ENCODE measurements at places on chromosomes 11 and 22.

DNA sequence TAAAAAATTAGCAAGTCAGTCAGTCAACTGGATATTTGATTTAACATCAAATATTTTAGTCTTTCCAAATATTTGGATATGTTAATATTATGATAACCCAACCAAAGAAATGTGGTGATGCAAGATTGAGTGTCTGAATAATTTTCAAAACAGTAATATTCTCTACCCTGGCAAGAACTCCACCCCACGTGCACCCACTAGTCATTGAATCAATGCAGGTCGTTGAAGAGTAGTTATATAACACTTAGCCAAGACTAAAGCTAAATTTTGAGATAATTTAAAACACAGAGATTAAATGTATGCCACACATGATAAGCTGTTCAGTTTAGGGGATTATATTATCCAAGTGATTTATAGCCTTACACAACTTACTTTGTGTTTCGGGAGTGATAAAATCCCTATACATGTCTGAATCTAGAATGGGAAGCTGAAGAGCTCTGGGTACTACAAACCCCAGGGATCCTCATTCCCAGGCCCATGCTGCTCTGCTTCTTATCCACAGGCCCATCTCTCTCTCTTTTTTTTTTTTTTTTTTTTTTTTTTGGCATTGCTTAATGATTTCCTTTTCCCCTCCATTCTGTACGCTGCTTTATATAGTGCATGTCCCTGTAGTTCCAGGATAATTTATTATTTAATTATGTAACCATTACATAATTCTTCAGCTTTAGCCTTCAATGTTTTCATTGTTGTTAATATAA lies 392.9 kb downstream of the NTM start:
- no peak for DNase-seq

DNA sequence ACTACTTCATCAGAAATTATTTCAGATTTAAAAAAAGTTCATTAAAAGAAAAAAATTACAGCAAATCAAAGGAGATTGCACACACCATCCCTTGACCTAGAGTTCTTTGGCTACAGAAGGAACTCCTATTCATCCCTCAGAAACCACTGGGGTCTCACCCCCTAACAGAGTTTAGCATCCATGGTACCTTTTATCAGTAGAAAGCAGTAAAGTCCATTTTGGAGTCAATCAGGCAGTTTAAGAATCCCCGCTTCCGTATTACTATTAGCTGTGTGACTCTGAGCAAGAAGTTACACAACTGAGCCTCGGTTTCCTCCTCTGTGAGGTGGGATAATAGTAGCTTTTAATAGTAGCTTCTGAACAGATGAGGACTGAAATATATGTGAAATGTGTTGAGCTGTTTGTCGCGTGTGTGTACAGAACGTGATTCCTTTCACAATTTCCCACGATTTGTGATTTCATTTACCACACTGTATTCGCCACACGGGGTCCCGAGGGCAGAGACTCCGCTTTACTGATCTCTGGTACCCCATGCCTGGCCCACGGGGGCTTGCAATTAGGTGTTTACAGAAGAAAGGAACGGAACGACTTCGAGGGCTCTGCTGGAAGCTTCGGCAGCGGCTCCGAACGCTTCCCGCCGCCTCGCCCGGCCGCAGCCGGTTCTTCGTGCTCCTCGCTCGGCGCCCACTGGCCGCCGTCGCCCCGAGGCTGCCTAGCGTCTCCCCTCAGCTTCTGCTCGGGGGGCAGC lies 72.5 kb upstream of the ZBED5 start:
- peak; percentile 39 for DNase-seq

- no peak for DNase-seq
Measured at GRCh38 chr11:132062031-132062430, 691.6 kb downstream of the NTM start.

GRCh38 chr22:42360348-42360747 lies 71.9 kb downstream of the NFAM1 start:
- DNase-seq, result no peak

- no peak for DNase-seq
Measured at GRCh38 chr22:29205594-29206371, at the start of gene EMID1. Gene EMID1, plus strand, starts transcription at chr22:29205896. Its CDS starts 143 bp downstream, at chr22:29206039.

GRCh38 chr11:60307507-60308195 lies 19.4 kb upstream of the MS4A6E start:
- DNase-seq, result peak; percentile 64

- peak; percentile 92 for DNase-seq
Measured at GRCh38 chr11:34051349-34052035, at the start of gene CAPRIN1. Gene CAPRIN1, plus strand, starts transcription at chr11:34051731. Its CDS starts 690 bp downstream, at chr11:34052421.

DNA sequence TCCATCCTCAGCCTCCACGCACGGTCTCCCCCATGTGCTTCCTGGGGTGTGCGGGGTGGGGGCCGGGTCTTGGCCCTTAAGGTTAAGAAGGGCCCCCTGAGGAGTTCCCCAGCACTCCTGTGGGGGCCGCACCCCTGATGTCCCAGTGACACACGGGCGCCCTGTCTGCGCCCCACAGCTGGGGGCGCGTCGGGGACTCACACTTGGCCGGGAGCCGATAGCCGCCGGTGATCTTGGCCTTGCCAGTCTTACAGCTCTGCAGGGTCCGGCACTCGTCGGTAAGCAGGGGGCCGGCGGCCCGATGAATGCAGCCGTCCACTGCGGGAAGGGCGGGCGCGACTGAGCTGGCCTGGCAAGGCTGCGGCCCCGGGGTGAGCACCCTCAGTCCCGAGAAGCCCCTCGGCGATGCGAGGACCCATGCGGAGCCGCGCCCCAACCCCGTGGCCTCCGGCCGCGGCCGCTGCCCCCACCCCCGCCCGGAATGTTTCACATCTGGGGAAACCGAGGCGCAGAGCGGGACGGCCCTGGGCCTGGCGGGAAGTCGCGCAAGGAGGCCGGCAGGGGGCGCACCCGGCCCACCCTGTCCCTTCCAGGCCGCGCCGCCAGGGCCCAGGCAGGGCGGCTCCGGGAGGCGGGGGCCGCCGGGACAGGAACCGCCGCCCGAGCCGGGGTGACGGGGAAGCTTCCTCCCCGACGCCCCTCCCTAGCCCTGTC lies 13.9 kb downstream of the OTUB1 start:
- peak; percentile 75 for DNase-seq

DNA sequence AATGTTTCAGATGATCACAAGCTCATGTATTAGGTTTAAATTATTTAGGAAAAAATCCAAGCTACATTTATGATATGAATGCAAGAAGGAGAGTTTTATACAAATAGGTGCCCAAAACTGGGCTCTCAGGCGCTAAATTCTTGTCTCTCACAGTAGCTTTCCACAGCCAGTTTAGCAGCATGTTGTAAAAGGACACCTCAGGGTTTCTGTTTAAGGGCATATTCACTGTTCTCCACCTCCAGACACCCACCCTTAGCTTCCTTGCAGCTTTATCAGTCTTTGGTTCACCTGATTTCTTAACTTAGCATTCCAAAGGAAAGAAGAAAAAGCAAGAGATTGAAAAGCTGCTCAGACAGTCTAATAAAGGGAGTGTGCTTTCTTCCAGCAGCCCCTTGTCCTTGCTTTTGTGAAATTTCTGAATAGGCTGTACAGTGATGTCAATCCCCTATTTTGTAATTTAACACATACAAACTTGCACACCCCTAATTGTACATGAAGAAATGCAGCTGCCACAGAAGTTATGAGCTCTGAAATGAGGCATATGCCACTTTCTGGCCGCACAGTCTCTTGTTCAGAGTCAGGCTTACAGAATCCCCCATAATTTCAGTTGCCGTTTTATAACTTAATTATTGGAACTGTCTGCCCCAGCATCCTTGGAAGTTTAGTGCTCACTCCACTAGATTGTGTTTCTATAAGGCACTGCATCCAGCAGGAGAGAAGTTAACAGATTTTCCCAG lies 262.1 kb downstream of the DDX10 start:
- no peak for DNase-seq

DNA sequence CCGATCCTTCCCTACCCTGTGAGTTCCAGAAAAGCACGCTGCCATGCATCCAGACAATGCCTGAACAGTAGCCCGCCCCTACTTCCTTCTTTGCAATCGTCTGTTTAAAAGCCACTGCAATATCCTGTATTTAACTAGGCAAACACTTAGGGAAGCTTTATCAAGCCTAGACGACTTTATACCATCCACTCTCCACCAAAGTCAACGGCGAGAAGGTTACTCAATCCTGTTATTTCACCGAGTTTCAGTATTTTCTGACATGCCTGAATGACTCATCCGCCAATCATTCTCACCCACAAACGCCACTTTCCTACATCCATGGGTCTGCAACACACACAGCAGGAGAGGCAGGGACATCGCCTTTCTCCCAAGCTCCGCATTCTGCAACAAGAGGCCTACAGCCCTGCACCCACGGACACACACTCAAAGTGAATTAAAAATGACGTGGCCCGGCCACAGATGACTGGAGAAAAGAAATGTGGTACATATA lies 9.3 kb downstream of the CELSR1 start:
- no peak for DNase-seq

GRCh38 chr11:61914471-61915171 lies 2.7 kb downstream of the RAB3IL1 start:
- DNase-seq, result no peak

- DNase-seq, result no peak
Measured at GRCh38 chr22:49730656-49731055, 97.0 kb downstream of the BRD1 start.

DNA sequence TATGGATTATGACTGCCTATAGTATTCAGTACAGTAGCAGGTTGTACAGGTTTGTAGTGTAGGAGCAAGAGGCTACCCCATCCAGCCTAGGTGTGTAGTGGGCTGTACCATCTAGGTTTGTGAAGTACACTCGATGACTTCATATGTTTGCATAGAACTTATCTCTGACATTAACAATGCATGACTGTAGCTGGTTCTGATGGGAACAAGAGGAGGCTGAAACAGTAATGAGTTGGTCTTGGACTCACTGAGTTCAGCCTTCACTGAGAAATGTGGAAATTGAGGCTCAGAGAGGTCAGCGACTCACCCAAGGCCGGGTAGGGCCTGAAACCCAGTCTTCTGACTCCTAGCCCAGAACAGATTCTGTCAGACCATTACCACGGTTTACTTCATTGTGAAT lies 13.0 kb downstream of the MYO7A start:
- DNase-seq, result no peak

- no peak for DNase-seq
Measured at GRCh38 chr11:12809864-12810567, 135.8 kb downstream of the TEAD1 start.

- DNase-seq, result no peak
Measured at GRCh38 chr22:24357547-24357946, 69.9 kb upstream of the ADORA2A start.

DNA sequence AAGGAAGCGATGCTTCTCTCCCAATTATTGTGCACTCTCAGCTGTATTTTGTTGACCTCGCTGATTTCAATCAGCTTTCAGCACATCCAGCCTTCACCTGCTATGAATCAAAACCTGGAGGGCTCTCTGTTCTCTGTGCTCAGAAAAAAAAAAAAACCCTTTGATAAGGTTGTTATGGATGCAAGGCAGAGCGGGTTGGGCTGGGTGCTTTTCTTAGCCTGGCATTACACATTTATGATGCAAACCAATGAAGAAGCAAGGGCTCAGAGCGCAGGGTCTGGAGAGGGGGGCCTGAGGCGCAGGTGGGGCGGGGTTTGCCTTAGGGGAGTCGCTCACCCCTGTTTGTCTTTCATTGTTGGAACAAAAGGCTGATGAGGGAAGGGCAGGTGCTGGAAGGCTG lies 86.0 kb upstream of the CADM1 start:
- DNase-seq, result no peak

- no peak for DNase-seq
Measured at GRCh38 chr11:57700425-57700824, 11.6 kb downstream of the MED19 start.

DNA sequence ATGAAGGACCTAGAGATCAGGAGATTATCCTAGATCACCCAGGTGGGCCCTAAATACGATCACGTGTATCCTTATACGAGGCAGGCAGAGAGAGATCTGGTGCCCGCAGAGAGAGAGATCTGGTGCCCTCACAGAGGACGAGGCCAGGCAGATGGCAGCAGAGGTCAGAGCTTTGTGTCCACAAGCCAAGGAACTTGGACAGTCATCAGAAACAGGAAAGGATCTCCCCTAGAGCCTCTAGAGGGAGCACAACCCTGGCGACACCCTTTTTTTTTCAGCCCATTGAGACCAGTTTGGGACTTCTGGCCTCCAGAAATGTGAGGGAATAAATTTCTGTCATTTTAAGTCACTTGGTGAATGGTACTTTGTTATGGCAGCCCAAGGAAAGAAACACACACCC lies 25.5 kb upstream of the TIMP3 start:
- DNase-seq, result no peak

DNA sequence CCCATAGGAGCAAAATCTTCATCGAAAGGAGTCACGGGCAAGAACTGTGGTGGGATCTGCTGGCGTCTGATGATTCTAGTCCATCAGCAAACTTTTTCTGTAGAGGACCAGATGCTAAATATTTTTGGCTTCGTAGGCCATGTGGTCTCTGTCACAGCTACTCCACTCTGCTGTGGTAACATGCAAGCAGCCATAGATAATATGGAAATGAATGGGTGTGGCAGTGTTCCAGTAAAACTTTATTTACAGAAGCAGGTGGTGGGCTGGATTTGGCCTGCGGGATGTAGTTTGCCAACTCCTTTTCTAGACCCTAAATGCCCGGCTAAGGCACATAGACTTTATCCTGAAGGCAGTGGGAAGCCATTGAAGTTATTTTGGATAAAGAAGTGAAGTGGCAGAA lies 32.9 kb downstream of the BMAL1 start:
- no peak for DNase-seq

DNA sequence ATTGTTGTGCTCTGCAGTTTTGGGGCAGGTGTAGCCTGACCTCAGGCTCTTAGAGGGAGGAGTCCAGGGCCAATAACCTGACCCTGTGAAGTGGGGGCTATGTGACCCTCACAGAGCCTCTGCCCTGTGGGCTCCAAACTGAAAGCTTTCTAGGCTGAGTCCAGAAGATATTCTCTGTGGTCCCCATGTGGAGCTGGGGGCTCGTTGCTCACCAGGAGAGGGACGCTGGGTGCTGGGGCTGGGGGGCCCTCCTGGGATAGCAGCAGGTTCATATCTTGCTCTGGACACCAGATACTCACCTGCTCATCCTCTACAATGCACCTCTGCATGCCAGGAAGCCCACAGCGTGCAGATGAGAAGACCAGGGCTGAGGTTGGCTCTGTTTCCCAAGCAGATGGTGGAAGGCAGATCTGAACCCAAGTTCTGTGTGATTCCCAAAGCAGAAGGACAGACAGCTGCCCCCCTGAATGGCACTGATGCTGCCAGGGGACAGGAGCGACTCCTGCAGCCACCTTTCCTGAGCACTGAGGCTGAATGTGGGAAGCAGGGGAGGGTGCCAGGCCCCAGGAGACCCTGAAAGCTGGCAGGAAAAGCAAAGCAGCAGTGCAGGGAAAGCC lies 1022.0 kb downstream of the TBC1D22A start:
- DNase-seq, result no peak

- no peak for DNase-seq
Measured at GRCh38 chr11:41816396-41816795, 356.9 kb upstream of the LRRC4C start.

GRCh38 chr22:28986366-28986765 lies 75.3 kb downstream of the C22orf31 start:
- DNase-seq, result no peak
